ENCODE measurements at places on chromosomes 12 and 14. TPM values are rescaled to one million over a fixed set of nuclear protein-coding genes. Genes with fewer than 3 reads are reported as not detected.

GRCh38 chr12:52575948-52576347 is 2.3 kb upstream of the KRT74 start:
- no peak overlapping the region for H3K4me3 ChIP-seq
- H3K27me3 ChIP-seq: no peaks in the 10 kb centered on the region
- DNase-seq: no peak
- H3K27ac ChIP-seq: no peak overlapping the region

CSRP2 gene
- total RNA-seq: not detected

NEK9 gene
- 94.0 TPM for total RNA-seq

ACADS gene
- 7.5 TPM for total RNA-seq

DNA sequence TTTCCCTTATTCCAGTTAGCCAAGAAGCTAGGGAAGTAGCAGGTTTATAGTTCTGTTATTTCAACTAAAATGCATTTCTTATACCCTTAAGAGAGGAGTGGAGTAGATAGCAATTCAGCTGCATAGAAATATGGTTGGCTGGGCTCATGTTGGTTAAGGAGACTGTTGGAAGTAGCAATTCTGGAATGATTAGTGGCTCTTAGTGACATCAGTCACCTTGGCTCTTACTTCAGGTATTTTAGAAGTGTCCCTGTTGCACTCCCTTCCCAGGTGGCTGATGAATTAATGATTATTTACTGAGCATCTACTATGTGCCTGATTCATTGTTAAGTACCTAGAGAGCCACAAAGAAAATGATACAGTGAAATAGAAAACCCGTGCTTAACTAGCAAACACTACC is 128.1 kb downstream of the MGST1 start:
- no peaks in the 10 kb centered on the region for H3K4me1 ChIP-seq
- no peak for DNase-seq
- H3K36me3 ChIP-seq: no peaks in the 10 kb centered on the region
- H3K4me3 ChIP-seq: no peak overlapping the region
- no peak overlapping the region for H3K27ac ChIP-seq
- H3K27me3 ChIP-seq: no peaks in the 10 kb centered on the region

CHURC1 gene
- 91.1 TPM for total RNA-seq

GRCh38 chr12:4960030-4960429 is 50.3 kb downstream of the KCNA1 start:
- no peak overlapping the region for H3K4me3 ChIP-seq
- H3K27me3 ChIP-seq: peaks cover 39% of the 10 kb centered on the region
- no peak for DNase-seq
- no peaks in the 10 kb centered on the region for H3K36me3 ChIP-seq

- H3K27me3 ChIP-seq: peaks cover 3% of the 10 kb centered on the region
- no peaks in the 10 kb centered on the region for H3K4me1 ChIP-seq
- no peak overlapping the region for H3K4me3 ChIP-seq
Measured at GRCh38 chr14:32298346-32298745, 30.8 kb upstream of the AKAP6 start.

- H3K36me3 ChIP-seq: no peaks in the 10 kb centered on the region
- no peak for DNase-seq
- no peak overlapping the region for H3K4me3 ChIP-seq
- H3K27me3 ChIP-seq: no peaks in the 10 kb centered on the region
- no peak overlapping the region for H3K27ac ChIP-seq
Measured at GRCh38 chr12:75550401-75551240, 39.2 kb upstream of the KRR1 start.

DNA sequence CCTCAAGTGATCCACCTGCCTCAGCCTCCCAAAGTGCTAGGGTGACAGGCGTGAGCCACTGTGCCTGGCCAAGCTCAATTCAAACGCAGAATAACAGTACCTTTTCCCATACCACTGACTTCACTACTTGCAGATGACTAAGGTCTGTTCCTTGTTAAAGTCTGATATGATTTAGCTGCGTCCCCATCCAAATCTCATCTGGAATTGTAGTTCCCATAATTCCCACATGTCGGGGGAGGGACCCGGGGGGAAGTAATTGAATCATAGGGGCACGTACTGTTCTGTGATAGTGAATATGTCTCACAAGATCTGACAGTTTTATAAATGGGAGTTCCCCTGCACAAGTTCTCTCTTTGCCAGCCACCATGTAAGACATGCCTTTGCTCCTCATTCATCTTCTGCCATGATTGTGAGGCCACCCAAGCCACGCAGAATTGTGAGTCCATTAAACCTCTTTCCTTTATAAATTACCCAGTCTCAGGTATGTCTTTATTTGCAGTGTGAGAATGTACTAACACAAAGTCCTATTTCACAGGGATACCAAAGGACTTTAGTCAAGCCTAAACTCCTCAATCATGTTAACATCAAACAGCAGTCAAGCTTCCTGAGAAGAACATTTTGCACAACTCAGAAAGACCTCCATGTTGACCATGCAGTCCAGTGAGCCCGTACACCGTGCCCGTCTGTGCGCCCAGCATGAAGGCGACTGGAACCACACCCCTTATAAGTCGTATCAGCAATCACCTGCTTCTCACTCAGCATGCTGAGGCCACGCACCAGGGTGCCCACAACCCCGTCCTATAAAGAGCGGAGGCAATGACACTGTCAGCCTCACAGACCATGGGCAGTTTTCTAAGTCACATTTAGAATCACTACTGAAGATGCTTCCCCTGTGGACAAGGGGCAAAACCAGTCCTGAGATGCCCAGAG is 36.9 kb downstream of the FOXN3 start:
- no peaks in the 10 kb centered on the region for H3K27me3 ChIP-seq
- no peak overlapping the region for H3K4me3 ChIP-seq
- H3K27ac ChIP-seq: no peak overlapping the region
- DNase-seq: no peak
